ENCODE measurements at places on chromosomes 1 and 21.

DNA sequence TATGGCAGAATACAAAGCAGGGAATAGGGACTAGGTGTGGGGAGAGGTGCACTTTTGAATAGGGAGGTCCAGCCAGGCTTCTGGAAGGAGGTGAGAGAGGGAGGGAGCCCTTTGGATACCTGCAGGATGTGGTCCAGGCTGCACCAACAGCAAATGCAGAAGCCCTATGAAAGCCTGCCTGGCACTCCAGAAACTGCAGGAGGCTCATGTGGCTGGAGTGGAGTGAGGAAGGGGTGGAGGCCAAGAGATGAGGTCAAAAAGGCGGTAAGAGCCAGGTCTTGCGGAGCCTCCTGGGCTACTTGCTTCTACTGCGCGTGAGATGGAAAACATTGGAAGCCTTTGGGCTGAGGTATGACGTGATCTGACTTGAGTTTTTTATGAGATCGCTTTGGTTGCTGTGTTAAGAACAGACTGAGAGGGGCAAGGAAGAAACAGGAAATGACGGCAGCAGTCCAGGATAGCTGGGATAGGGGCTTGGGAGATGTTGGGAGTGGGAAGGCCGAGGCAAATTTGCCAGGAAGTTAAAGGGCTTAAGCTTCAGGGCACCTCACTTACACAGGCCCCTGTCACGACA is 4.4 kb upstream of the BATF3 start:
- DNase-seq = no peak

DNA sequence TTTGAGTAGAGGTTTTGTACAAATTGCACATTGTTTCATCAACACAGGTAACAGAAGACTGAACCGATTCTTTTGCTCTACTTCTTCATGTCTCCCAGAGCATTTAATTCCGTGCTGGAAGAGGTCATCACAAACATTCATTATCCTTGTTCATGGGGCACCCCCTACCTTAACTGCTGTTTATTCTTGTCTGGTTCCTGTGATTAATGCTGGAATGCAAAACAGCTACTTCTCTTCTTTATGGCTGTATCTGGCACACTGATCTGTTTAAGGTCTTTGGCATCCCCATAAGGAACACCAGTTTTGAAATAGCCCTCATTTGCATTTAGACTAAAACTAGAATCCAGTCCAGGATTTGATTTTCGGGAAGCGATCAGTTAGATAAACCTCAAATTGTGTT is 42.2 kb downstream of the NTNG1 start:
- no peak for DNase-seq

- DNase-seq = no peak
Observed at GRCh38 chr1:168300626-168301025, 19.9 kb downstream of the TBX19 start.

DNA sequence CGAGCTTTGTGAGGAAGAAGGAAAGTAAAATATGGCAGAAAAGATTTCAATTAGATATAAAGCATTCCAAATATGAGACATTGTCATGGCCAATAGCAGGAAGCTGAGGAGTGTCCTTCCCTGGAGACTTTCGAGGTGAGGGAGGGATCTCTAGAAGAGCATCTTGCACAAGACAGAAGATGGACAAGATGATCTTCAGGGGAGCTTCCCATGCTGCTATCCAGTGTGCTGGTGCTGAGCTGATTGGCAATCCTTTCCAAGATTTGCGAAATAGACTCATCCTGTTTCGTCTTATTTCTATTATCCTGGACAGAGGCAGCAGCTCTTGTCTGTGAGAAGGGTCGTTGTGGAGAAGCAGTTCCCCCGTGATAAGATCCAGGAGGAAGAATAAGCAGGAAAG is 342.0 kb upstream of the CAMK1G start:
- no peak for DNase-seq

DNA sequence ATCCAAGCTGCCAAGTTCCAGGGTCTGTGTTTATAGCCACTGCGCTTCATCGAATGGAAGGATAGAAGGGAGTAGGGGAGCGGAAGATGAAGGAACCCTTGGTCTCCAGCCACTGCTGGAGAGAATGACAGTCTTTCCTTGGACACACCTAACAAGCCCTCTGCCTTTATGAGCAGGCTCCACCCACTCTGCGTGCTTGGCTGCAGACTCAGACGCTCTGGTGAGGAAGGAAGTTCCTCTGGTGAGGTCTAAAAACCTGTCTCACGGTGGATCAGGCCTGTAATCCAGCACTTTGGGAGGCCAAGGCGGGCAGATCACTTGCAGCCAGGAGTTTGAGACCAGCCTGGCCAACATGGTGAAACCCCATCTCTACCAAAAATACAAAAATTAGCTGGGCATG is 55.4 kb downstream of the MATN1 start:
- DNase-seq = no peak

- DNase-seq = no peak
Observed at GRCh38 chr1:21764615-21765423, 18.1 kb downstream of the USP48 start.

DNA sequence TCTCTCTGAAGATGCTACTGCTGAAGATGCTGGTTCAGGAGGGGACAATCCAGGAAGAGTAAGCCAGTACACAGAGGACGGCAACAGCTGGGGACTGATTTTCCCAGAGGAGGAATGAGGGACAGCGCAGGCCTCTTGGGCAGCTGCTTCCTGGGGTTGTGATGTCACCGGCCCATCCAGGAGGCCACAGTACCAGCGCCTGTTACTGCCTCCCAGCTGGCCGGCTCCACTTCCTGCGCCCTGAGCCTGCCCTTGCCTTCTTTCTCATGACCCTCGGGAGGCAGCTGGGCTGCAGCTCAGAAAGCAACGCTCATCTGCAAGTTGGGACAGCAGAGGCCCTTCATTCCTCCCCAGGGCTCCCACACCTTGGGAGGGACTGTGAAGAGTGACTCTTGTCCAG is 21.9 kb upstream of the ID3 start:
- DNase-seq = no peak

- DNase-seq = no peak
Observed at GRCh38 chr1:17272066-17272465, 23.2 kb downstream of the PADI3 start.

- no peak for DNase-seq
Observed at GRCh38 chr1:3405974-3406867, 48.2 kb upstream of the ARHGEF16 start.

GRCh38 chr1:198681252-198681651 is 42.4 kb downstream of the PTPRC start:
- no peak for DNase-seq

DNA sequence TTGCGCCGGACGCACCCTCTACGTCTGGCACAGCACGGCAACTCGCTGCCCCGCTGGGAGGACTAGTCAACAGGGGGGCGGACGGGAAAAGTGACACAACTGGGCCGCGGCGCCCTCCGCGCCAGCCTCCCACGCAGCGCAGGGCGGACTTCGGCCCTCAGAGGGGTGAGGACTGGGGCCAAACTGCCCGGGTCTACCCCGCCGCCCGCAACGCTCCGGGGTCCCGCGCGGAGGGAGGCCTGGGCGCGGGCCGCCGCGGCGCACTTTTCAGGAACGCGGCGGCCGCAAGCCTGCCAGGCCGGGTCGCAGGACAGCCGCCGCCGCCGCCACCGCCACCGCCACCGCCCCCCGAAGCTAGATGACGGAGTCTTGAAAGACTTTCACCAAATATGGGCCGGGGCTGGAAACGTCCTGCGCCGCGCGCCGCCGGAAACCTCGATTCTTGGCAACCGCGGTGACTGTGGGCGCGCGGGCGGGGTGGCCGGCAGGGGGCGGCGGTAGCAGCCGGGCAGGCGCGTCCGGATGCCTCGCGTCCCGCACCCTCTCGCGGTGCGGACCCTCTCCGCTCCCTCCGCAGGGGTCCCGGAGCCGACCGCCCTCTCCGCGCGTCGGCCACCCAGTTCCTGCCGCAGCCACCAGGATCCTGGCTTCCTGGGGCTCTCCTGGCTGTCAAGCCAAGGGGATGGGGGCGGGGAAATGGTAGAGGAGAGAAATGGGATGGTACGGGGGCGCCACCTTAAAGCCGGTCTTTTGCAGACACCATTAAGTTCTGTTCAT is 3.7 kb upstream of the CCN1 start:
- DNase-seq = peak; percentile 12
